ENCODE measurements at places on chromosomes 16 and 17.

DNA sequence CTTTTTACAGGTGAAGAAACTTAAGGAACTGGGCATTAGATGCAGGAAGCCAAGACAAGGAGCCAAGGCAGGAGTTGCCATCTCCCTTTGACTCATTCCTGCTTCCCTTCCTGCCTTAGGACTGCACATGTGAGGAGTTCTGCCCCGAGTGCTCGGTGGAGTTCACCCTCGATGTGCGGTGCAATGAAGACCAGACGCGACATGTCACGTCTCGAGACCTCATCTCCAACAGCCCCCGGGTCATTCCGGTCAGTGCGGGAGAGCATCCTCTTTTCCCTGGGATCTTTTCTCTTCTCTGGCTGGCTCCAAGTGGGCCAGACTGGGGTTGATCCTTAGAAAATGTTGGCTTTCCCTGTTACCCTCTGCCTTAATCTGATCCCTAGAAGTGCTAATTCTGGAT lies 6.6 kb downstream of the POLR2C start:
- DNase-seq: no peak

GRCh38 chr17:18933102-18934058 lies 18.6 kb upstream of the SLC5A10 start:
- no peak for DNase-seq

- DNase-seq: peak; percentile 46
Measured at GRCh38 chr16:72963533-72964315, 84.2 kb downstream of the ZFHX3 start.

- DNase-seq: peak; percentile 70
Measured at GRCh38 chr17:79707931-79708891, 22.5 kb upstream of the ENPP7 start.

DNA sequence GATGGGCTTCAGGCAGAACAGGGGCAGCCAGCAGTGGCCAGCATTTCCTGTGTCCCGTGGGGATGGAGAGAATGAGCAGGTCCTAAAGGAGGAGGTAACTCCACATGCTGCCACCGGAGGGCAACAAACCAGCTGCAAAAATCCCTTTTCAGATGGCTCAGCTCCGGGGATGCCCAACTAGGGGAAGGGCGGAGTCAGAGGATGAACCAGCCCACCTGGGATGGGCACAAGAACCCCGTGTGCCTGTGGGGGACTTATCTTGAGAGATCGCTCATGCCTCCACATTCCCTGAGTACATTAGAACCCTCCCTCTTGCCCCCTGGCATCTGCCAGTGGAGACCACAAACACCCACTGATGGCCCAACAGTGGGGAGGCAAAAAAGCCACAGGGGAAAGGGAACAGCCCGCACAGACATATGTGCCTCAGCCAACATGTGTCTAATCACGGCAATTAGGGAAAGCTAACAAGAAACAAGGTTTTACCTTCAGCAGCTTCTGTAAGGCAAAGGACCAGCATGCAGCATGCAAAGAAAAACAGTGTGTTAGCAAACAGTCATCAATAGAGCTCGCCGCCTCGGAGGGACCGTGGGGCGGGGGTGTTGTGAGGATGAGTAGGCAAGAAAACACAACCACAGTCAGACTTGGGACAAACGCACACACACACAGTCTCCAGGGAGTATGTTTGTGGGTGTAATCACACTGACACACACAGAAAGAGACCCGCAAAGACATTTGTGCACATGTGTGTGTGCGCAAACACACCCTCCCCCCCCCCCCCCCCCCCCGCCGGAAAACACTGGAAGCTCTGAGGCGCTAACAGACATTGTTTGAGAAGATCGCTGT lies 64.0 kb downstream of the MYO18A start:
- DNase-seq: peak; percentile 32

GRCh38 chr17:1264196-1264595 lies 6.0 kb upstream of the BHLHA9 start:
- no peak for DNase-seq

GRCh38 chr16:19515757-19516156 lies 6.1 kb downstream of the GDE1 start:
- no peak for DNase-seq

DNA sequence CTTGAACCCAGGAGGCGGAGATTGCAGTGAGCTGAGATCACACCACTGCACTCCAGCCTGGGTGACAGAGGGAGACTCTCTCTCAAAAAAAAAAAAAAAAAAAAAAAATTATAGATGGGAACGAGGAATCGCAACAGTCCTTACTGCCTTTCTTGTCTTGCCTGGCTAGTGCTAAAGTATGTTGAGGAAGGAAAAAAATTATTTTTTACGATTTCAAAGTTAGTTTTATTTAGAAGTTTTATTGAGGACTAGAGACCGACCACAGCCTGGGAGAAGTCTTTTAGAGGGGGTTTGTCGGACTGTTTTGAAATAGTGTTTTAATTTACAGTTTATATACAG lies 15.8 kb upstream of the DNAH17 start:
- DNase-seq: no peak

- peak; percentile 1 for DNase-seq
Measured at GRCh38 chr17:1298606-1299005, 19.1 kb downstream of the TRARG1 start.

- no peak for DNase-seq
Measured at GRCh38 chr16:9112844-9113186, 21.4 kb downstream of the HAPSTR1 start.

DNA sequence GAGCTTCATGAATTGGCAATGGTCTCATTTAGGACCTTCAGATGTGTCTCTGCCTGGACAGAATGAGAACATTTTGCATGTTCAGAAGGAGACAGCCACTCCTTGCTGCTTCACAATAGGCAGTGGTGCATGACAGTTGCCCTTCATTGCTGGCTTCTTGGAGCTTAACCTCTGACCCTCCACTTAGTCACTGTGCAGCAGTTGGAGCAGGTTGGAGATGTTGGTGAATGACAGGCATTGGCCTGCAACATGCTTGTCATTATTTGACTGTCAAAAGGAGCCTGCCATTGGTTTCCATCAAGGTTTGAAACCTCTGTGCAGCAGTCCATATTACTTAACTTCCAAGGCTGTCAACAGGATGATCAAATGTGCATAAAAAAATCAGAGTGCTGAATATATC lies 22.7 kb downstream of the FTO start:
- DNase-seq: no peak

DNA sequence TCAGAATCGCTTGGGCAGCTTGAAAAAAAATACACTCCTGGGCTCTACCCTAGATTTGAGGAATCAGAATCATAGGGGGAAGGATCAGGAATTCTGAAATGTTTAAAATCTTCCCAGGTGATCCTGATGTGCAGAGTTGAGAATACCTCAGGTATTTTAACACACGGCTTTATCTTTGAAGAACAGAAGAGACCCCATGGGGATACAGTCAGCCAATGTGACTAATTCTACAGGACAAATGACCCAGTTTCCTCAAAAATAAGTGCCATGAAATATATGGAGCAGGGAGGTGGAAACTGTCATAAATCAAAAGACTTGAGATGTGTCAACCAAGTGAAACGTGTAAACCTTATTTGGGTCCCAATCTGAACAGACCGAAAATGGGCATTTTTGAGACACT lies 52.7 kb downstream of the CCDC42 start:
- no peak for DNase-seq

GRCh38 chr17:82779541-82779940 lies 27.7 kb downstream of the TBCD start:
- DNase-seq: no peak

GRCh38 chr17:77312061-77312701 lies 171.4 kb downstream of the SEC14L1 start:
- no peak for DNase-seq

- no peak for DNase-seq
Measured at GRCh38 chr16:20897253-20897897, 2.8 kb downstream of the DCUN1D3 start.

DNA sequence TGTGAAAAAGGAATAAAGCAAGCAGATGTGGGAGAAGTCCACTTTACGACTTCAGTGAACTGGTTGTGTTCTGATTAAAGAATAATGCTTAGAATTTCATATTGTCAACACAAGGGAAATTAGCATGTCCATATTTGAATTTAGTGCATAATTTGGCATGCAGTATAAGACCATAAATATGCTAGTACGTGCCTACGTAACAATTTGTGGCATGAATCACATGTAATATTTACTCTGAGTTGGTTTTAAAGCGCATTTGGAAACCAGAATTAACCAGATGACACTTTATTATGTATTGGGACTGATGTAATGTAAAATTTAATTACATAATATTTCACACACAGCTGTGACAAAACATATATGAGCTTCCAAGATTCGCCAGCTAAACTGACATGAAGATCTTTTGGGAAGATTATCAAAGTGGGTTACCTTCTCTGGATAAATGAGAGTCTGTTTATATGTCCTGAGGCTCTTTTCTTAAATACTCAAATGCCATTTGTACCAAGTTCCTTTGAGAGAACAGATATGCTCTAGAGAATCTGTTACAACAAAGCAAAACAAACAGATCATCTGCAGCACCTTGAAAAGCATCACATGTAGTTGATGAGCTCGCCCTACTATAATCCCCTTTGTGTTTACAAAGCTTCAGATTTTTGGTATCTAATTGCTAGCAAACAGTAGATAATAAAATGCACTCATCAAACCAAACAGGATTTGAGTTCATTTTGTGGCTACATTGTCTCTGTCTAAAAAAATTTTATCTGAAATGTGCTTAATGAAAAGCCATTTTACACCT lies 1468.6 kb downstream of the CDH11 start:
- no peak for DNase-seq

- no peak for DNase-seq
Measured at GRCh38 chr16:77762262-77762661, 26.1 kb upstream of the VAT1L start.

DNA sequence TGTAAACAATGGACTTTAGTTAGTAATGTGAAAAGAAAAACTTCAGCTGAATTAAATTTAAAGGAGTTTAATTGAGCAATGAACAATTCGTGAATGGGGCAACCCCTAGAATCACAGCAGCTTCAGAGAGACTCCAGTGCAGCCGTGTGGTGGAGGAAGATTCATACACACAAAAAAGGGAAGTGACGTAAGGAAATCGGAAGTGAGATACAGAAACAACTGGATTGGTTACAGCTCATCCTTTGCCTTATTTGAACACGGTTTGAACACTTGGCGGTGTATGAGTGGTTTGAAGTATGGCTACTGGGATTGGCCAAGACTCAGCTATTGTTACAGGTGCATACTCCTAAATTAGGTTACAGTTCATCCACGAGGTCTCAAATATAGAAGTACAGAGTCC lies 460.4 kb upstream of the ASIC2 start:
- no peak for DNase-seq

GRCh38 chr17:32497431-32498205 lies 10.8 kb downstream of the CDK5R1 start:
- no peak for DNase-seq

- peak; percentile 96 for DNase-seq
Measured at GRCh38 chr17:7686222-7687071, 843 bp downstream of the TP53 start.

GRCh38 chr17:77959926-77960521 lies 1.5 kb downstream of the TNRC6C start:
- DNase-seq: peak; percentile 72

DNA sequence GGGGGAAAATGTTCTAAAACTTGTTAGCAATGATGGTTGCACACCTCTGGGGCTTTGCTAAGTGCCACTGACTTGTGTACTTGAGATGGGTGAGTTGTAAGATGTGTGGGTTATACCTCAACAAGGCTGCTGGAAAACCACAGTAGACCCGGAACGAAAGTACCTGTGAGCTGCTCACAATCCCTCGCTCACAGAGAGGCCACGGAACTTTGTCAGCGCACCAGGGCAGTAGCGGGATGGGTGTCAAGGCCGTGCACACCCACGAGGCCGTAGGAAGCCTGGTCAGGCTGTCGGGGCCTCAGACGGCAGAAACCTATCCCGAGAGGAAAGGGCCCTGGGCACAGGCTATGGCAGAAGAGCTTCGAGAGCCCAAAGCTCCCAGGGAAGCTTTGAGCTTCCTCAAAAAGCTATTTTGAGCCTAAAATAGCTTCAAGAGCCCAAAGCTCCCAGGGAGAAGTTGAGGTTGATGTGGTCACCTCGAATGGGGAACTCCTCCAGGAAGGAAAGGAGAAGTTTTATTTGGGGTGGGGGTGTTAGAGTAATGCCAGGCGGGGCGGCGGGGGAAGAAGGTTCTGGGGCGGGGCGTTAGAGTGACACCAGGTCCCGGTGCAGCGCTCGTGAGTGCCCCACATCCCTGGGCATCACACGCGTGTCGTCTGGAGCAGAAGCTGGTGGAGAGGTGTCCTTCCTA lies 19.0 kb downstream of the CBFA2T3 start:
- no peak for DNase-seq

DNA sequence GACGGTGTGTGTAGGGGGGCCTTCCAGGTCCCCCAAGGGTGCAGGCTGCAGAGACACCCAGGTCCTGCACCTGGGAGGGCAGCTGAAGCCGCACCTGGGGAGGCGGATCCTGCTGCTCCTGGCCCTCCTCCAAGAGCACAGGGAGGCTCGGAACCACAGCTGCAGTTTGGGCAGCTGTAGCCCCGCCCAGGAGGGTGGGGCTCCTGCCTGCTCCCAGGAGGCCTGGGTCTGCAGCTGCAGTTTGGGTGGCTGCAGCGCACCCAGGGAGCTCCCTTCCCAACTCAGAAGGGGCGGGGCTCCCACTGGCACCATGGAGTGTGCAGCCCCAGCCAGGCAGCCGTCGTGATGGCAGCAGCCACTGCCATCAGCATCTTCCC lies 69.4 kb upstream of the NKD1 start:
- peak; percentile 47 for DNase-seq

DNA sequence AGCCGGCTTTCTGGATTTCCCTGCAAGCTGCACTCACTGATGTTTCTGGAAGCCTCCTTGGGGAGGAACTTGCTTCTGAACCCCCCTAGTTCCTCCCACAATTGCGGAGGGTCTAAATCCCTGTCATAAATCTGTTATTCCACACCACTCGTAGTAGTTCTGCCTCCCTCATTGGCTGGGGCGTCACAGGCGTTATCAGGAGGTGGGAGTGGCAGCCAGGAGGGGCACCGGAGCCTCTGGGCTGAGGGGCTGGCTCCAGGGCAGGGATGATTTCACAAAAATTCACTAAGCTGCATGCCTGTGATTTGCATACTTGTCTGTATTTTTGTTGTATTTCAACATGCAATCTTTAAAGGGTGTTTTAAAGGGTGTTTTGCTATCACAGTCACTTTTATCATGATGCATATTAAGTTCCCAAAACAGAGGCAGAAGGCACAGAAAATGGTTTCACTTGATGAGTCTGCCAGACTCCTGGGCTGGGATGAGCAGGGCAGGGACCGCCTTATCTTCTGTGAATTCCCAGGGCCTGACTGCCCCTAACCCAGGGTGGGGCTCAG lies 176.2 kb upstream of the FOXF1 start:
- DNase-seq: no peak

DNA sequence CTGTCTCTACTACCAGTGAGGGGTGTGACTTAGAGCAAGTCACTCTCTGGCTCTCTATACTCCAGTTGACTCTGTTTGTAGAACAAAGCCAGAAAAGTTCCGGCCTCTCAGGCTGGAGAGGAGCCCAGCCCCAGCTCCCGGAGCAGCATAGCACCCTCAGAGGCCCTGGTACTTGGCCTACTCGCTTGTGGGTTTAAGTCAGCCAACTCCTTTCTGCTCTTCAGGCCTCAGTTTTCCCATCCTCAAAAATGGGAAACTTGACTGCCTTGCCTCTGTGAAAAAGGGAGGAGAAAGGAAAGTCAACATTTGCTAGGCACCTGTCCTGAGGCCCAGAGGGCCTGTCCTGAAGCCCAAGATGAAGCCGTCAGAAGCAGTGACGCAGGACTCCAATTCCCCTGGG lies 1.1 kb downstream of the CHST6 start:
- DNase-seq: no peak

GRCh38 chr17:61389670-61390478 lies 9.8 kb upstream of the TBX2 start:
- DNase-seq: no peak

Data from NCI-H1417 (cell line).